Stimulated activated CD8-positive, alpha-beta memory T cell treated with anti-CD3 and anti-CD28 coated beads, Interleukin-7, amount 100 ng/mL, for 1 hour (primary cell): ENCODE measurements at places on chromosomes 7 and 10.

GRCh38 chr7:95607561-95607960, 11.2 kb upstream of the PDK4 start:
- DNase-seq: no peak

- no peak for DNase-seq
Measured at GRCh38 chr10:32949221-32949678, 8.8 kb downstream of the ITGB1 start.

GRCh38 chr7:131893631-131894340, 337.4 kb upstream of the PODXL start:
- DNase-seq: no peak

DNA sequence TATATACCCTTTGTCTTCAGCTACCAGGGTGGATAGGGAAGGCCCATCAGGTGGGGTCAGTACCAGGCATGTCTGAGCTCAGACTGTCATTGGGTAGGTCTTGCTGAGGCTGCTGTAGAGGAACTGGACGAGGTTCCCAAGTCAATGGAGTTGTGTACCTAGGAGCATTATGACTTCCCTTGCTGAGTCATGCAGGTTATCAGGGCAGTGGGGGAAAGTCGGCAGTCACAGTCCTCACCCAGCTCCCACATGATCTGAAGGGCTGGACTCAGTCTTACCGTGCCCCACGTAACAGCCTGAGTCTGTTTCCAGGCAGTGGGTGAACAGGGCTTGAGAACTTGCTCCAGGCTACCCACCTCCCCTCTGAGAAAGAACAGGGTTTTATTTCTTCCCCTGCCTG, 260.8 kb upstream of the COBL start:
- DNase-seq: no peak

DNA sequence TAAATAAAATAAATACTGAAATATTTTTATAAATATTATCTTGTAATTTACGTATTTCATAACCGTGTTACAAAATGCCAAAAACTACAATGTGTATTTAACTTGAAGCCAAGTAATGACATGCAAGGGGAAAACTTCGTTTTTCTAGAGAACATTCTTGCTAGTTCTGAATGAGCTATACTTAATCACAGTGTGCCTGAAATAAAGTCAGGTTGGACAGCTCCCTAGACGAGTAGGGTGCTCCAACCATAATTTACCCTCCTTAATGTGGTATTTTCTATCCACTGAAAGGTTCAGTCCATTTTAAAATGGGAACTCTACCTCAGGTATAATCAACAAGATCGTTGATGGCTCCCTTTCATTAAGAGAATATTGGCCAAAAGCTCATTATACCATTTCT, 194.5 kb upstream of the AHR start:
- DNase-seq: no peak

DNA sequence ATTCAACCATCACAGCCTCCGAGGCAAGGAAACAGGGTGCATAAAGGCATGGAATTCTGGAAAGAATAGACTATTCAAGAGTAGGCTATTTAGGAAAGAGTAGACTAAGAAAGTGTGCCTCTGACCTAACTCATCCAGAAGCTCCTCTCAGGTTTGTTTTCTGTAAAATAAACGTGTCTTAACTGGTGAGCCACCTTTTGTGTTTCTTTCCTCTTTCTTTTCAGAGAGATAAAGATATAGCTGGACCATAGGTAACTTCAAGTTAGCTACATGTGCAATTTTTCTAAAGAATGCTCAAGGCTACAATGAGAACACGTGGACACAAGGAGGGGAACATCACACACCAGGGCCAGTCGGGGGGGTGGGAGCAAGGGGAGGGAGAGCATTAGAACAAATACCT, 577.0 kb downstream of the TYW1 start:
- no peak for DNase-seq

DNA sequence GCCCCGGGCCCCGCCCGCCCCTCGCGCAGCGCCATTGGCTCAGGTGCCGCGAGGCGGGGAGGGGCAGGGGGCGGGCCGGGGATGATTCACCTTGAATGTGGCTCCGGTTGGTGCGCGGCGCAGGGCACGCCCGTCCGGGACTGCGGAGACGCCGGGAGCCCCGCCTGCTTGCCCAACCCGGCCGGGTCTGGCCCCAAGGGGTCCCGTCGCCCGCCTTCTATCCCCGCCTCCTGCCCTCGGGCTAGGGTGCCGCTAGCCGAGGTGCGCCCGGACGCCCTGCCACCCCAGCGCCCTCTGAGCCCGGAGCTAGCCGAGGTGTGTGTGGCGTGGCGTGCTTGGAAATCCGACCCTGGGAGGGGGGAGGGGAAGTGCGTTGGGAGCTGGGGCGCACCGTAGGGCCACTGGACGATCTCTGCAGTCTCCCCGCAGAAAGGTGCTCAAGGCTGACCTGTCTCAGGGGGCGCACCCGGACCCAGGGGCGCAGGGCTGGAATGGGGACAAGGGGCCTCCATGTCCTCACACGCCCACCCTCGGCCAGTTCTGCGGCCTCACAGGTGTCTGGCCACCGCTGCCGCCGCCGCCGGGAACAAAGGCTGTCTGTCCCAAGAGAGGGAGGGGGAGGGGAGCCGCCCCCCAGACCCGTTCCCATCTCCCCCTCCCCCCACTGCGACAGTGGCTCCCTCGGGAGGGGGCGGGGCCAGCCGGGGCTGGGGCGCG, 168.9 kb downstream of the NRF1 start:
- DNase-seq: peak; percentile 43

- DNase-seq: no peak
Measured at GRCh38 chr10:86349940-86350630, 16.5 kb downstream of the GRID1 start.

DNA sequence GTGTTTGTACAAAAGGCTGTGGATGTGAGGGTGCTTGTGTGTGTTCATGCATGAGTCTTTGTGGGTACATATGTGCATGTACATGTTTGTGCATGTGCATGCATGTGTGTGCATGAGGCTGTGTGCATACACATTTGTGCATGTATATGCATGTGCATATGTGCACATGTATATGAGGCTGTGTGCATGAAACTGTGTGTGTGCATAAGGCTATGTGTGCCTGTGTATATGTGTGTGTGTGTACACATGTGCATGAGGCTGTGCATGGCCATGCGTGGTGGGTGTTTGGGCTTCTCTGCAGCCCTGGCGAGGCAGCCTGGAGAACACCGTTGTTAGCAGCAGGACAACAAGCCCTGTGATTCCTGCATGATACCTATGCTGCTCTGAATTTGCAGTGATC, 207.7 kb upstream of the ADCY1 start:
- DNase-seq: no peak

- no peak for DNase-seq
Measured at GRCh38 chr7:139094596-139094995, 14.9 kb downstream of the ZC3HAV1 start.

DNA sequence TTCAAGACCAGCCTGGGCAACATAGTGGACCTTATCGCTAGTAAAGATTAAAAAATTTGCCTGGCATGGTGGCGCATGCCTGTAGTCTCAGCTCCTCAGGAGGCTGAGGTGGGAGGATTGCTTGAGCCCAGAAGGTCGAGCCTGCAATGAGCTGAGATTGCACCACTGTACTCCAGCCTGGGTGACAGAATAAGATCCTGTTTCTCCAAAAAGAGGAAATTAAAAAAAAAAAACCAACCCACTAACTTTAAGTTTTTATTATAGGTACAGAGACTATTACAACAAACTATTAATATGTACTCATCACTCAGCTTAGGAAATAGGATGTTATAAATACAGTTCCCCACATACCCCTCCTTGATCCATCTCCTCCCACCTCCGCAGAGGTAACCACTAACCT, 30.2 kb downstream of the DHTKD1 start:
- DNase-seq: no peak

DNA sequence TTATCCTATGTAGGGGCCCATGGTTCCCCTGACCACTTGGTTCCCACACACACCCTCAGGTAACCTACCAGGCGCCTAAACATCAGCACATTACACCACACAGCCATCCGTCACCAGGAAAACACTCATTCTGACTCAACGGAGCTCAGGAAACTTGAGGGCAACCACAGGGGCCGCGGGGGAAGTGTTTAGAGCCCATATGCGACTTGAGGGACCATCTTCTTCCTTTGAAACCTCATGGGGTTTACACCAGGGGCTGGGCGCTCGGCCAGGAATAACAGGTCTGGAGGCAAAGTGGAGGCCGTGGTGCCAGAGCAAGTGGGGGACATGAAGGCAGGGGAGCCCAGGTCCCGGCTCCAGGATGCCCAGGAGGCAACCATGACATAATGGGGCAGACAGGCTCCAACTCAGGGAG, 1.5 kb downstream of the STX1A start:
- DNase-seq: peak; percentile 59

DNA sequence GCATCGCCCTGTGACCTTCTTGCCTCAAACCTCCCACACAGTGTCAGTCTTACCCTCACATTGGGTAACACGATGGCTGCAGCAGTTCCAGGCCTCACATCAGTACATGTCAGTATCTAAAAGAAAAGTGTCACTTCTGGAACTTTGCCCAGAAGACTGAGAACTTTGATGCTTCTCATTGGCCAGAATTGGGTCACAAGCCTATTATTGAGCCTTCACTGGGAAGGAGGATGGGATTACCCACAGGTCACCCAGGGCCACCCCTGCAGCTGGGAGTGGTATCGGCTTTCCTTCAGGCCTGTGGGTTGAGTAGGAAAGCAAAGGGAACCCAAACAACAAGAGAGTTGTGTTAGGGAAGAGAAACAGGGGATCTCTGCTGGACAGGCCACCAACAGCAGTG, 111.5 kb downstream of the NPY start:
- DNase-seq: no peak

GRCh38 chr10:68647672-68648341, 73.2 kb upstream of the CCAR1 start:
- no peak for DNase-seq

DNA sequence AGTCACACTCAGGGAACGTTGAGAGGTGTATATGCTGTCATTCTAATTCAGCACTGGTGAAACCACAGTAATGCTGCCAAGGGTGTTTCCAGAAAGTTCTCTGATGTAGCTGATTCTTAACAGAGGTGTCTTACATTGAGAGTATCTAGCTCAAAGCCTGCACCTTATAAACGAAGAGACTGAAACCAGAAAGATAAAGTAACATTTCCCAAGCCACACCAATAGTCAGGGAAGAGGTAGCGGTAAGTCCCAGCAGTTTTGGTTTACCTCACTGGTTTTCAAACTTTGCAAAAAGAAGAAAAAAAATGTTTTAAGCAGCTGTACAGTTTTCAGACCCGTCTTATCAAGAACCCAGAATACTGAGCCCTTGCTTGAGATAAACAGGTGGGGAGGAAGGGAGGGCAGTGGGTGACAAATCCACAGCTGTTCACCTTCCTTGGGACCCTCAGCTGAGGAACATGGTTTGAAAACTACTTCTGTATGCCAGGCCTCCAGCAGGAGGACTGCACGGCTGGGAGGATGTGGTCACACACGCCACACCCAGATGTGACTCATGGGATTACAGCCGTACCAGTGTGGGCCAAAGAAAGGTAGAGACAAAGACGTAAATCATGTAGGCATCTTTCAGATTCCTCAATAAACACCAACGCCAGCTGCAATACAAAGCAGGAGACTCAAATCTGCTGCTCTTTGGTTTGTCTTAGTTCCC, 63.9 kb upstream of the GSDME start:
- DNase-seq: peak; percentile 63

GRCh38 chr10:49395741-49396665, at the start of gene DRGX:
Gene DRGX (minus strand): TSS chr10:49396089. CDS start chr10:49395440, 649 bp downstream.
- no peak for DNase-seq

- no peak for DNase-seq
Measured at GRCh38 chr10:133257489-133258065, 19.1 kb downstream of the ADAM8 start.

- DNase-seq: no peak
Measured at GRCh38 chr10:3791974-3792633, 7.1 kb upstream of the KLF6 start.

DNA sequence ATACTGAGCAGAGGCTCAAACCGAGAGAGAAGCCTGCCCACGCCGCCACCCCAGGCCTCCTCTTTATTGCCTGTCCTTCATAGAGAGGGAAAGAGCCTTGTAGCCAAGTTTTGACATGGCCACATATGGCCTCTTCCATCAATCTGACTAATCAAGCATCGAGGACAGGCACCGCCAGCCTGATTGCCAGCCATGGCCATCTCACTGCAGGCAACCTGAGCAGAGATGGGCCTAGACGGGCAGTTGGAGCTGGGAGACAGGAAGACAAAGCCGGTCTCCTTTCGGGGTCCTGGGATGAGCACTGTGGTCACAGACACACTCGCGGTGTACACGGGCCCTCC, 67.2 kb downstream of the EBF3 start:
- DNase-seq: no peak

DNA sequence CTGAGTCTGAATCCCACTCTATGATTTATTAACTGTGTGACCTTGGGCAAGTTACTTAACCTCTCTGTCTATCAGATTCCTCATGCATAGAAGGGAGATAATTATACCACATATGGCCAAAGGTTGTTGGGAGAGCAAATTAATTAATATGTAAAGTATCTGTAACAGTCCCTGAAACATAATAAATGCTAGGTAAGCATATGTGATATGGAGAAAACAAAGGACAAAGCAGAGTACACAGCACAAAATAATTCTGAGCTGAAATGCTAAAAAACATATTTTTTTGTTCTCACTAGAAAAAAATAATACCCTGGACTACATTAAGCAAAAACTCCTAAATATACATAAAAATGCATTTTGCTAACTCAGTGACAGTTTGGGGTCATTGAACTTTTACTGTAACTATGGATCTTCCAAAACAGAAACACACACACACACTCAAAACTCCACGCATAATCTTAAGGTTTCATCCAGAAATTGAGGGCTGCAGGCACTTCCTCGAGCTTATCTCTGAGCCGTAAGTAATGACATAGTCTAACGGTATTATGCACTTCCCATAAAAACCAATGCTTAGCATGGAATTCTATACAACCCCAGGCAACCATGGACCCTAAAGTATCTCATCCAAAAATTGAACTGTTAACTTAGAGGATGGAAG, 201.7 kb upstream of the PTN start:
- no peak for DNase-seq

GRCh38 chr10:27620430-27621397, 116.6 kb downstream of the RAB18 start:
- no peak for DNase-seq

DNA sequence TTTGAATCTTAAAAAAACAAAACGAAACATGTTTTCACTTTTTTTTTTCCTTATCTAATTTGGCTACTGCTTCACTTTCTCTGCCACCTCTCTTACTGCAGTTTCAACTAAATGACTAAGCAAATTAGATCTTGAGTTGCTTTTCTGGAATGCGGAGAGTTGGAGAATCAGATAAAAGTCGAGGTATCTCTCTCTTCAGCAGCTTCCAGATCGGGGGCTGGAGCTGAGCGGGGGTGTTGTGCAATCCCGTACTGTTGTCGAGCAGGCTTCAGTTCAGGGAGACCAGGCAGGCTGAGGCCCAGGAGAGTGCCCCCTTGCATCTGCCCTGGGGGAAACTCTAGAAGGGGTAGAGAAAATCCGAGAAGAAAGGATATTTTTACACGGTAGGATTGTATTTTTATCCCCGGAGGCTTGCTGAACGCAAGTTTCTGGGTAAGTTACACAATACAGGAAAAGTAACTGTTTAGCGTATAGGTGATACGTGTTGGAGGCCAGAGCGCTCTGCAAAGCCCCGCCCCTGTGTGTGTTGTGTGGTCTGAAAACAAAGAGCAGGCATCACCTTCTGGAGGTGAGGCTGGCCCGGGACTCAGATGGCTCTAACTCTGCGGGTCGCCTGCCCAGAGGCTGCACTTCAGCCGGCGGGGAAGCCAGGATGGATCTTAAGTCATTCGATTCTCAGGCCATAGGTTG, 116.6 kb downstream of the KLF6 start:
- peak; percentile 24 for DNase-seq

- DNase-seq: no peak
Measured at GRCh38 chr7:100349757-100350156, 8.2 kb upstream of the PILRB start.

GRCh38 chr10:48940372-48940771, 732 bp upstream of the LRRC18 start:
- DNase-seq: no peak
